ENCODE measurements at places on chromosomes 6 and 20. TPM values are rescaled to one million over a fixed set of nuclear protein-coding genes. Genes with fewer than 3 reads are reported as not detected.

Gene LINC00237
- total RNA-seq, result not detected

Gene GPSM3
- 2.2 TPM for total RNA-seq

- peak; percentile 20 for DNase-seq
These were observed 48.2 kb downstream of the RBM38 start for GRCh38 chr20:57439432-57439831.

- no peak for DNase-seq
These were observed 49.0 kb upstream of the VSTM2L start for GRCh38 chr20:37853823-37854375.

Gene ELOVL2
- total RNA-seq, result 11.3 TPM

Gene MCCD1
- total RNA-seq, result not detected

Measured in Daoy (cell line).